GM20000 (cell line): ENCODE measurements at places on chromosomes 11 and 22.

GRCh38 chr22:42991010-42991651, 23.8 kb downstream of the PACSIN2 start:
- DNase-seq = peak; percentile 13

DNA sequence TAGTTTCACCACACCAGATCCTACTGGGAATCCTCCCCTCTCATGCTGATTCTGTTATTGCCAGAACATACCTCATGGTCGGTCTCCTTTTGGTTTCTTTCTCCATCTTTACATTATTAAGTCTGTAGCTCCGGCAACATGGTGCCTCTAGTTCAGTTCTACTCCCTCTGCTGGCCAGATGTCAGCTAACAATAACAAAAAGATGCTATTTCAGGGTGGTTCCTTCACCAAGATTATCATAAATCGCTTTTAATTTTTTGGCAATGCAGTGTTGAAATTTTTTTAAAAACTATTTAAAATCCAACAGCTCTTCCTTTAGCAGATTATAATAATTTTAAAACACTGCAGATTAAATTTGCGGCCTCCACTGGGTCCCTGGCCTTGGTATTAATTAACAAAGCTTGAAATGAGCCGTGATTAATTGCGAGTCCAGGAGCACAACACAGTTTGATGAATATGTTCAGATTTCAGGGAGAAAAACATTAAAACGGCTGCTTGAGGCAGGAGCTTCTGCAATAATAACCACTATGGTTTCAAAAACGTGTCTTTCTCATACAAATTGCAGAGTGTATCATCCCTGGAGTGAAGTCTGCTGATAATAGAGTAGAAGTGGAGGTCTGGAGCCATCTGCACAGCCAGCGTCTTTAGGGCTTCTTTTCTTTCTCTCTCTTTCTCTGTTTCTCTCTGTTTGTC, 492.9 kb upstream of the KIRREL3 start:
- no peak for DNase-seq

GRCh38 chr11:35553831-35554230, 28.4 kb upstream of the PAMR1 start:
- DNase-seq = no peak

- DNase-seq = no peak
These were observed 19.6 kb upstream of the LIMK2 start for GRCh38 chr22:31192513-31192912.

DNA sequence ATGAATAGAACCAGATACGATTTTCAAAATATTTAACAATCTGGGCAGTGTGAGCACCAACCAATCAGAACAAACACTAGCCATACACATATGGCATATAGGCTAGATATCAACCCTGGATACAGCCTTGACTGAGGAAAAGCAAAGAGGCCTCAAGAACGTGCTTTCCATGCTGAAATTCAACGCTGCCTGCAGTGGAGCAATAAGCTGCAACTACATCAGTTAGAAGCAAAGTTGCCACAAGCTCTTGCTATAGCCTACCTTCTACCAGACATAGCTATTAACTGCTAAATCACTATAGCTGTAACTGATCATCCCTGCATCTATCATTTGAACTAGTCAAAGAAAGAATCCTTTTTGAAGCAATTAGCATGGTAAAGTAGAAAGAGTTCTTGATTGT, 42.5 kb downstream of the DENND5A start:
- DNase-seq = no peak

GRCh38 chr11:1326435-1327063, 17.1 kb upstream of the TOLLIP start:
- DNase-seq = no peak

DNA sequence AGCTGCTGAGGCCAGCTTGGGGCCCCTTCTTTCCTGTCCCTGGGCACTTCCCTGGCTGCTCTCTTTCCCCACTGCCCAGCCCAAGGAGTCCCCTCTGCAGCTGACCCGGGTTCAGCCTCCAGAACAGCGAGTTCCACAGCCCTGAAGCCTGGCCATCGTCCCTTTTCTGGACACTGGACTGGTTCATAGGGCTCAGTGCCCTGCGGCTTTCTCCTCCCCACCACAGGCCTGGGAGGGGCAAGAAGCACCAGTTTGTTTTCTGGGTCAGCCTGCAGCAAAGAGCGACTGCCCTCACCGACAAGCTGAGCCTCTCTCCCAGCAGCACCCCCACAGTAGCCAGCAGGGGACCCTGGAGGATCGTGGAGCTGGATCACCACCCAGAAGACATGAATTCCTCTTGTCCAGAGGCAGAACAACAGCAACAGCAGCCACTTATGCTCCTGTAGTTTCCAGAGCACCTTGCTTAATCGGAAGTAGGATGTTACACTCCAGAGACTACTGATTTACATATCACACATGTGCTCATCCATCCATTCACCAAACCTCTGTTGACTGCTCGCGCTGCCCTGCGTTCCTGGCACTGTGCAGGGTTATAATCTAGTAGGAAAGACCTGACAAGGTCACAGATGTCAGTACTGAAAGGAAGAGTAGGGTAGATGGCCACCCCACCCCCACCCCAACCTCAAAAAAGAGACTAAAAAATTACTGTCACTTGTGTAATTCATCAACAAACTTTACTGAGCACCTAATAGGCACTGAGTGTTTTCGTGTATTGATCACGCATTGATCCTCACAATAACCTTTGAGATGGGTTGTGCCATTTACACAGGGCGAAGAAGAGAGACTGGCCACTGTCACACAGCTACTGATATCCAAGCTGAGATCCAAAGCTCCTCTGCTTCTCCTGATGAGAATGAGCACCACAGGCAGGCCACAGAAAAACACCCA, 13.0 kb upstream of the CXCR5 start:
- peak; percentile 49 for DNase-seq

- DNase-seq = peak; percentile 46
These were observed 15.3 kb downstream of the CLPB start for GRCh38 chr11:72418834-72419560.

DNA sequence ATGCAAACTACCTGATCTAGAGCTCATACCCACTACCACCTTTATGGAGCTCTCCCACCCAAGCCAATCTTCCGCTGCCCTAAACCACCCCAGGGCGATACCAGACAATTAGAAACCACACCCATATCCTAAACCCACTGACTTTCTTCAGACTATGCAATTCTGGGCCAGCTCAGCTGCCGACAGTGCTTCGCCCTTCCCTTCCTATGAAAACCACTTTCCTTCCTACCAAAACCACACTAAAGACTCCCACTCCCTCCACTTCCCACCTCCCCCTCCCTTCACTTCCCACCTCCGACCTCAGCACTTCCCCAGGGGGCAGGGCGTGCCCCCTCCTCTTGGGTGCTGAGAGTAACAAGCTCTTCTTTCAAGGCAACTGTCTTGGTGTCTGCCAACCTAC, 25.1 kb downstream of the B3GAT1 start:
- DNase-seq = no peak

GRCh38 chr11:26901162-26901561, 92.8 kb upstream of the FIBIN start:
- DNase-seq = no peak

- peak; percentile 20 for DNase-seq
These were observed 7.5 kb downstream of the DPAGT1 start for GRCh38 chr11:119093942-119094815.

- no peak for DNase-seq
These were observed 93.8 kb downstream of the KCNC1 start for GRCh38 chr11:17828311-17828751.

- DNase-seq = no peak
These were observed 88.1 kb downstream of the PIWIL4 start for GRCh38 chr11:94655291-94655690.

DNA sequence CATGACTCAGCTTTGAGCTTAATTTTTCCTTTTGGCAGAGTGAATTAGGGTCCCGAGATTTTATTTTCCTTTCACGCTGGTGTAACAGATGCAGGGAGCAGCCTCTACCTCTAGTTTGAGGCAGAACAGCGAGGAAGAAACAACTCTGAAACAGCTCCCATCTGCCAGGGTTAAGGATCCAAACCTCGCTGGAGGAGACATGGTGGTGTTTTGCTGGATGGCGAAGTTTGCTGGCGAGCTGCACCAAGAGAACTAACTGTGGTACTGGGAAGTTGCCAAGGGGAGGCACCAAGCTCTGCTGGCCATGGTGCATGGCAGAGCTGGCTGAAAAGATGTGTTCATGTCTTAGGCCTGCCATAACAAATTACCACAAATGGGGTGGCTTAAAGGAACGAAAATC, 7.6 kb upstream of the ALKBH3 start:
- DNase-seq = no peak

- DNase-seq = no peak
These were observed 360.1 kb downstream of the TBC1D22A start for GRCh38 chr22:47122441-47123000.

GRCh38 chr11:65133724-65134123, 595 bp downstream of the SYVN1 start:
- no peak for DNase-seq

GRCh38 chr22:48758881-48759875, 1068.5 kb downstream of the BRD1 start:
- no peak for DNase-seq

DNA sequence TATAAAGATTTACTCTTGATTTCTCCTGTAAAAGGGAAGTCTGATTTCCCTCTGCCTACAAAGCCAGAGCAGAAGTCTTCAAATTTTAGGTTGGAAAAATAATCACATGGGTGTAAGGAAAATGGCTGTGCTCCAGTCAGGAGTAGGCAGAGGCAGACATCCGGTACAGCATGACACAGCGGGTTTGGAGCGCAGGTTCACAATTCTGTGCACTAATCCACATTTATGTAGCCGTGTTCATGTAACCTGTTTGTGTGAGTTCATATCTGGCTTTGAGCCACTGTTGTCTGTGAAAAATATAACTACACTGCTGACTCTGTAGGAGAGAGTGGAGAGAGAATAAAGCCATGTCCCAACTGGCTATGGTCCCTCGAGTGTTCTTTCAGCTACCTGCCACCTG, 248.0 kb downstream of the CASP12 start:
- DNase-seq = no peak

GRCh38 chr11:76694664-76695063, 24.1 kb upstream of the LRRC32 start:
- no peak for DNase-seq

GRCh38 chr11:124198897-124199296, 15.8 kb downstream of the OR10D3 start:
- no peak for DNase-seq

GRCh38 chr11:107587306-107587979, 3.5 kb upstream of the ELMOD1 start:
- no peak for DNase-seq

- no peak for DNase-seq
These were observed 51.5 kb downstream of the RBFOX2 start for GRCh38 chr22:35977136-35977535.

DNA sequence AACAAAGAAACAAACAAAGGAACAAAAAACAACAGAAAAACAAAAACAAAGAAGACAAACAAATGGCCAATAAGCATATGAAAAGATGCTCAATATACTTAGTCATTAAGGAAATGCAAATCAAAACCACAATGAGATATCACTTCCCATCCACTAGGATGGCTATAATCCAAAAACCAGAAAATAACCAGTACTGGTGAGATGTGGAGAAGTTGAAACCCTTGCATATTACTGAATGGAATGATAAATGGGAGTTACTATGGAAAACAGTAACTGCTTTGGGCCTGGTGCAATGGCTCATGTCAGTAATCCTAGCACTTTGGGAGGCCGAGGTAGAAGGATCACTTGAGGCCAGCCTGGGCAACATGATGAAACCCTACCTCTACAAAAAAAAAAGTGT, 44.9 kb upstream of the RBFOX2 start:
- DNase-seq = no peak

DNA sequence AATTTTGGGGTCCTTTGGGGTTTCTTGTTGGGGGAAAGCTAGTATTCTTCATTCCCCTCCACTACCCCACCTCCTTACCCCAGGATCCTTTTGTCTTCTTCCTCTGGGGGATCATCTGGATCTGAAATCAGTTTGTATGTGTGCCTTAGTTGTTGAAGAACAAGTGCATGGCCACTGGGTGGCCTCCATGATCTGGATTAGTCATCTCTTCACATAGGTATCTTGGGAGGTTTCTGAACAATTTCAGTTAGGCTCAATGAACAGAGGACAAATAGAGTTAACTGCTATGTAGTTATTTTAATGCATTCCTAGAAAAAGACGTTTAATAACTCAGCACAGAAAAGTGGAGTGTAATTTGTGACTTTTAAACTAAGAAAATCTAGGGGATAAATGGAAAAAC, 7.1 kb upstream of the VWA5A start:
- peak; percentile 23 for DNase-seq

DNA sequence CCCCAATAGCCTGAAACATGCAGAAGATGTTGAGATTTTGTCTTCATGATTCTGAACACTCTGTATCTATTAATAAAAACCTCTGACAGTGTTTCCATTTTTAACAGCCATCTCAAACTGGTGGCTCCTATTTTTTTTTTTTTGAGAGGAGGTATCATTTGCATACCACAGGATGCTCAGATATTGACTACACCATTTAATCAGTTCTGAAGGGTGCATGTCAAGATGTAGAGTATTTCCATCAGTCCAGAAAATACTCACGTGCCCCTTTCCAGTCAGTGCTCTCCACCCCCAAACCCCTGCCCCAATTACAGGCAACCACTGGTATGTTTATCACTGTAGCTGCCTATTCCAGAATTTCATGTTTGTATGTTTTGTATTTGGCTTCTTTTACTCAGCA, 85.3 kb upstream of the SORL1-AS1 start:
- DNase-seq = peak; percentile 55

- DNase-seq = peak; percentile 78
These were observed 54.1 kb downstream of the PPFIA1 start for GRCh38 chr11:70324376-70325115.
